Midbrain (tissue), 1 donor: ENCODE measurements at places on chromosomes 11 and 22.

GRCh38 chr11:3009481-3009880 lies 17.4 kb upstream of the NAP1L4 start:
- DNase-seq: no peak

DNA sequence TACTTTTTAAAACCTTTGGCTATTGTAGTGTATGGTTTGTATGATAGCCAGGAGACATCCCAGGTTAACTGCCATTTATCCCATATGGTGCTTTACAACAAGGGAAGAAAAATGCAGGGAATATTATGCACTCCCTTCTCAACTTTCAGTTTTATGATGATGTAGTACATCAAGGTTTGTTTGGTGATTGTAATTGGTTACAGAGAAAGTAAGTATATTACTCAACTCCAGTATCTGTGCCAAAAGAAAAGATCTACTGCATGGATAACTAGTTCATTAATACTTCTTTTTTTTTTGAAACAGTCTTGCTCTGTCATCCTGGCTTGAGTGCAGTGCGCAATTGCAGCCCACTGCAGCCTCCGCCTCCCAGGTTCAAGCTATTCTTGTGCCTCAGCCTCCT lies 65.3 kb downstream of the BCL2L13 start:
- no peak for DNase-seq

DNA sequence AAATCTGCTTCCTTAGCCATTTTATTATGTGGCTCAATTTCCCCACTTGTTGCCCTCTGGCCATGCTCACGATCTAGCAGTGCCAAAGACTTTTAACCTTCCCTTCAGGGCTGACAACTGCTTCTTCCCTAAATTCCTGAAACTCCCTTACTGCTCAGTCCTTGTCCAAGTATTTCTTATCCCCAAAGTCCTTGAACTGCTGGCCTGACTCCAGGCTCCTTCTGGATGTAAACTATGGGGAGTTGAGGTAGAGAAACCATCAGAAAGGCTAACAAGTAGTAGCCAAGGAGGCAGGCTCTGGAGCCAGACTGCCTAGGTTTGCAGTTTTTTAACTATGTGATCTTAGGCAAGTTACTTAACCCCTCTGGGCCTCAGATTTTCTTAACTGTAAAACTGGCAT lies 258.7 kb upstream of the CCDC90B start:
- DNase-seq: no peak

GRCh38 chr11:132228746-132229325 lies 858.4 kb downstream of the NTM start:
- DNase-seq: no peak

DNA sequence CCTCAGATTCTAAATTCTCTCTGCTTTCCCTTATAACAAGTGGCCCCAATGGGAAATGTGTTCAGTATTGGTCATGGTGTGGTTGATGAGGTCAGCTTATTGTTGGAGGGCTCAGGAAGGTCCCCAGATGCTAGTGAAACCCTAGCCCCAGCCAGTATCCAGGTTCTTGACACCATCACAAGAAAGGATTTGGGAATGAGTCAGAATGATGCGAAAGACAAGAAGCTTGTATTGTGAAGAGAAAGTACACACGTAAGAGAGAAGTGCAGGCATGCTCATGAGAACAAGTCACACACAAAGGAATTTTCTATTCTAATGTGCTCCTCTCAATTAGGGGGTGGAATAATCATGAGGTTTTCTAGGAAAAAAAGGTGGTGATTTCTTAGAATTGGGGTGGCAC lies 34.9 kb upstream of the TRPC6 start:
- DNase-seq: no peak

GRCh38 chr11:13188179-13188578 lies 89.4 kb upstream of the BMAL1 start:
- no peak for DNase-seq

GRCh38 chr11:108698844-108699642 lies 34.2 kb downstream of the DDX10 start:
- DNase-seq: no peak

DNA sequence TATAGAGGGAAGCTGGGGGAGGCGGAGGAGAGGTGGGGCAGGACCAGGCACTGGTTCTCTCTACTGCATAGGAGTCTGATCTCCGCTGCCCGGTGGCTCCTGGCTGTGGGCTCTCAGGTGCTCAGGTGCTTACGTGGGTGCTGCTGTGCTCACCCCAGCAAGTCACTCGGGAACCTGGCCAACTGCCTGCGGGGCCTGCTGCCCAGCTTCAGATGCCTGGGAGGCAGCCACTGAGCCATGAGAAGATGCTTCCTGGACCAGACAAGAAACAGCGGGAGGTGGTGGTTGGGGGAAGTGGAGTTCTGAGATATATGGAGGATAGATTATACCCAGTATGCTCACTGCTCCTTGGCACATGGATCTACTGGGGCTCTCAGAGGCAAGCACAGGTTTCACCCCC lies 1303.4 kb downstream of the TBC1D22A start:
- DNase-seq: no peak

- no peak for DNase-seq
These were observed 2.3 kb downstream of the CTTN start for GRCh38 chr11:70400643-70401042.

DNA sequence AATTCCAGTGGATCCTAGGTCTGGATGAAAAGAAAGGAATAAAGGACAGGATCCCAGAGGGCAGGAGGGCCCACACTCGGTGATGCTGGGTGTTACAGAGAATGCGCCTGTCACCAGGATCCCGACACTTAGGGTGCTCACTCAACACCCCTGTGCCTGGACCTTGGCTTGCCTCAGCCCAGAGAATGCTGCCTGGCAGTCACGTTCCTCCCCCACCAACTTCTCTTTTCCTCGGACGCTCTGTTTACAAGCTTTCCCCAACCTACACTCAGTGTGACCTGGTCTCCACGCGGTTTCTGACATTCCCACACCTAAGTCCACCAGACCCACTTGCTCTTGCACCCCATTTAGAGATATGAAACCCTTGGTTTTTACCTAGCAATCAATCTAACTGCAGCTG lies 38.0 kb upstream of the ETS1 start:
- no peak for DNase-seq

- no peak for DNase-seq
These were observed 4.8 kb downstream of the GVQW3 start for GRCh38 chr11:76385903-76386302.

GRCh38 chr11:126547691-126548090 lies 192.2 kb downstream of the ST3GAL4 start:
- no peak for DNase-seq

DNA sequence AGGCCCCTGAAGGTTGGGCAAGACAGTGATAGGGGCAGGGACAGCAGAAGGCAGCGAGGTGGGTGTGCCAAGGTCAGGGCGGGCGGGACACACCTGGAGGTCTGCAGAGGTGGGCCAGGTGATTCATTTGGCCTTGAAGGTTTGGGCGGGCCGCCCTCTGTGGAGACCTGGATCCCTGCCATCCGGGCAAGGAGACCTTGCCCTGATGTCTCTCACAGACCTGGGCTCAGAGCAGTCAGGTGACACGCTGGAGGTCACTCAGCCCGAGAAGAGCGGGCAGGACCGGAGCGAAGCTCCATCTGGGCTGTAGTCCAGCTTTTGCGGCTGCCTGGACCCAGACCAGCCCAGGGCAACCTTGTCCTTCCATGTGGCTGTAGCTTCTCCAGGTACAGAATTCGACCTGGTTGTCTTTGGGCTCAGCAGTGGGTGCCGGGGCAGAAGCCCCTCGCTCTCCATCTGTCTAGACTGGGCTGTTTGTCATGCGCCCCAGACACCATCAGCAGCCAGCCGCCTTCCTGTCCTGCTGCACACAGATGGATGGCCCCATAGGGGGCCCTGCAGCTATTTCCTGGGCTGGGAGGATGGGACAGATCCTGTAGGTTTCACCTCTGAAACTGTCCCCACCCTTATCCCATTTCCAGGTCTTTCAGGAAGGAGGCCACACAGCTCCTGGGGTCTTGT lies 3.1 kb downstream of the MRGPRG start:
- DNase-seq: no peak

GRCh38 chr11:69842746-69843528 lies 23.7 kb upstream of the FGF3 start:
- DNase-seq: no peak

DNA sequence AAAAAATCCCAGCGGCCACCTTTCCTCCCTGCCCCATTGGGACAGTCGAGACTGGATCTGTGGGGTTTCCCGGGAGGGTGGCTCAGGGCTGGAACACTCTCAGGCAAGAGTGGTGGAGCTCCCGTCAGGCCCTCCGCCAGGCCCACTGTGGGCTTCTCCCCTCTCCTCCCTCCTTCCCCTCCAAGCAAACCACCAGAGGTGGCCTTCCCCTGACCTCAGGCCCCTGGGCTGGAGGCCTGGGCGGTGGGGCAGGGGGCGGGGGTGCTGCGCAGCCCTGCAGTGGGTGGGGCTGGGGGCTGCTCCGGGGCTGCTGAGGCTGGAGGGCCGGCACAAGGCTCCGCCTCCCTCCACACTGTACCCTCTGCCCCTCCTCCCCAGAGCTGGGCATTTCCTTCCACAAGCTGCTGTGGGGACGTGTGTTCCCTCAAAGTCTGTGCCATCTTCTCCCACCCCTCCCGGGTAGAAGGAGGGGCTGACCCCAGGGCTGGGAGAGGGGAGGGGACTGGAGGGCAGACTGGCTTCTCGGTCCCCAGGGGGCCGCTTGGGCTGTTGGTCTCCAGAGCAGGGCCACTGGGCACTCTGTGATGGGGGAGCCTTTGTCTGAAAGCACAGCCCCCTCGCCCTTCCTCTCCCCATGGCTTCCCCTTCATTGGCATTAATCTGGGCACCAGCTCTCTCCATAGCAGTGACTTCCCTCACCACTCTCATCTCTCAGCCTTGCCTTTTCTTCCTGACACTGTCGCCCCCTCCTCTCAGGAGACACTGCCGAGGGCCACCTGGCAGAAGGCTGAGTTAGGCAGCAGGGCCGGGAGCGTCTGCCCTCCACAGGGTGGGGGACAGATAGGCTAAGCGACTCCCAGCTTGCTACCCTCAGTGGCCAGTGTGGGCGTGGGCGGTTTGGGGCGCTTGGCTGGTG lies 7.1 kb downstream of the RCOR2 start:
- no peak for DNase-seq

- no peak for DNase-seq
These were observed 107.6 kb upstream of the ASPHD2 start for GRCh38 chr22:26321469-26321913.

DNA sequence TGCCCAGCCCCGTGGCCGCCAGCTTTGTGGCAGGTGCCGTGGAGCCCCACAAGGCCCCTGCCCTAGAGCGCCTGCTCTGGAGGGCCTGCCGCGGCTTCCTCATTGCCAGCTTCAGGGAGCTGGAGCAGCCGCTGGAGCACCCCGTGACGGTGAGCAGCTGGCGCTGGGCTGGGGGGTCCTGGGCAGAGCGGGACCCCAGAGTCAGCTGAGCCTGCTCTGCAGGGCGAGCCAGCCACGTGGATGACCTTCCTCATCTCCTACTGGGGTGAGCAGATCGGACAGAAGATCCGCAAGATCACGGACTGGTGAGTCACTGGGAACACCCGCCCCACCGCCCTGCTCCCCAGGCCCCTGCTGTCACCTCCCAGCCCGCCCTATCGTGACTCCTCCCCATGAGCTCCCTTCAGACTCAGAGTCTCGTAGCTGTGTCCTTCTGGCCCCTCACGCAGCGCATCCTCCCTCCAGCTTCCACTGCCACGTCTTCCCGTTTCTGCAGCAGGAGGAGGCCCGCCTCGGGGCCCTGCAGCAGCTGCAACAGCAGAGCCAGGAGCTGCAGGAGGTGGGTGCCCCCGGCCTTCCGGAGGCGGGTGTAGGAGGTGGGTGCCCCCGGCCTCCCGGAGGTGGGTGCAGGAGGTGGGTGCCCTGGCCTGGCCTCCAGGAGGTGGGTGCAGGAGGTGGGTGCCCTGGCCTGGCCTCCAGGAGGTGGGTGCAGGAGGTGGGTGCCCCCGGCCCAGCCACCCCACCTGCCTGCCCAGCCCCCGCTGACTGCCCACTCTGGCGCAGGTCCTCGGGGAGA lies 4.7 kb downstream of the TCIRG1 start:
- DNase-seq: no peak

GRCh38 chr22:30204015-30204741 lies 42.4 kb downstream of the LIF start:
- no peak for DNase-seq

- DNase-seq: no peak
These were observed 101.0 kb downstream of the PDE2A start for GRCh38 chr11:72573072-72573854.

DNA sequence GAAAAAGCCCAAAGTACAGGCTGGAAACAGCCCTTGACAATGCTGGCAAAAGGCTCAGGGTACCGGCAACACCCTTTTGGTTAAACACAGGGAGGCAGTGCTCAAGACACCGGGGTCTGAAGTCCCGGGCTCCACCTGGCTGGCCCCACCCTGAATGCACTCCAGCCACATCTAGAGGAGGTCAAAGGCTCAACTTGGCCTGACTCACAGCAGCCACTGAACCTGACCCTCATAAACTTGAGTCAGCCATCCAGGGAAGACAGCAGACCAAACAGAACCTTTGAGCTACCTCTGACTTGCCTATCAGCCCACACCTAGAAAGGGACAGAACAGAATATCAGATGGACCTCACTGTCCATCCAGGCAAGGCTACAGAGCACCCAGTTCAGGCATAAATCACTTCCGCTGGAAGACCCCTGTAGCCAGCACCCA lies 3.8 kb downstream of the CFL1 start:
- no peak for DNase-seq

- no peak for DNase-seq
These were observed 89.1 kb downstream of the BRD1 start for GRCh38 chr22:49738566-49738965.

GRCh38 chr11:19869466-19869865 lies 156.8 kb downstream of the NAV2 start:
- DNase-seq: no peak

DNA sequence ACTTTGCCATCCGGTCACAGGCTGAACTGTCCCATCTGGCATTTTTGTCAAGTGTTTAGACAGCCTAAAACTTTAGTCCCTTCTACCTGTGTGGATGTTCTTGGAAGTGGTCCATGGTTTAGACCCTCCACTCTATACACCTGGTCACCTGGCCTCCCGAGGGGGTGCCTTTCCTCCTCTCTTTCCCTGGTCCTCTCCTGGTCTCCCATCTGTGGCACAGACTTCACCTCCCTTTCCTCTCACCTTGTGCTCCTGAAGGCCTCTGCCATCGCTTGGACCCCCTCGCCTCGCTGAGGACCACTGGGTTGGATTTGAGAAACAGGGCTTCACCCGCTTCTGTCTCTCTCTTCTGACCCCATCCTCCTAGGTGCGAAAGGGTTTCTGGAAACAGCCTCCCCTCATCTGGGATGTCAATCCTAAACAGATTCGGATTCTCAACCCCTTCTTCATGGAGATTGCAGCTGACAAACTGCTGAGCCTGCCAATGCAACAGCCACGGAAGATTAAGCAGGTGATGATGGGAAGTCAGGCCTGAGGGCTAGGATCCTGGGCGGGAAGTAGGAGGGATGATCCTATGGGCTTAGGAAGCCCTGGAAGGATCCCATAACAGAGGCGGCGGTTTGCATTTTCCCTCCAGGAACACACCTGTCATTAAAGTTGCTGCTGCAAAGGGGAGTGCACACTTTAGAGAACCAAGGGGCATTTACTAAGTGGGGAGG lies 53.6 kb downstream of the ST3GAL4 start:
- no peak for DNase-seq

DNA sequence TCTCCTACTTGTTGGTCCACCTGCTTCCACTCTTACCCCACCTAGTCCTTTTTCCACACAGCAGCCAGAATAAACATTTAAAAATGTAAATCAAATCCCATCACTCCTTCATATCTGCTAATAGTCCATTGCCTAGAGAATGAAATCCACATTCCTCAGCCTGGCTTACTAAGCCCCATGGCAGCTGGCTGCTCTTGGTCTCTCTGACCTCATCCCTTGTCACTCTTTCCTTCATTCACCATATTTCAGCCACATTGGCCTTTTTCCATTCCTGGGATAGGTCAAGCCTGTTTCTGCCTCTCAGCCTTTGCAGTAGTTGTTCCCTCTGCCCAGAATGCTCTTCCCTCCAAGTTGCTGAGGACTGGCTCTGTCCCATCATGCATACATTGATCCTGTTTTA lies 512.8 kb downstream of the INSC start:
- DNase-seq: no peak
